Stimulated activated CD8-positive, alpha-beta memory T cell treated with anti-CD3 and anti-CD28 coated beads, Interleukin-4, amount 100 ng/mL, for 4 hours (primary cell): ENCODE measurements at places on chromosomes 7 and 10.

DNA sequence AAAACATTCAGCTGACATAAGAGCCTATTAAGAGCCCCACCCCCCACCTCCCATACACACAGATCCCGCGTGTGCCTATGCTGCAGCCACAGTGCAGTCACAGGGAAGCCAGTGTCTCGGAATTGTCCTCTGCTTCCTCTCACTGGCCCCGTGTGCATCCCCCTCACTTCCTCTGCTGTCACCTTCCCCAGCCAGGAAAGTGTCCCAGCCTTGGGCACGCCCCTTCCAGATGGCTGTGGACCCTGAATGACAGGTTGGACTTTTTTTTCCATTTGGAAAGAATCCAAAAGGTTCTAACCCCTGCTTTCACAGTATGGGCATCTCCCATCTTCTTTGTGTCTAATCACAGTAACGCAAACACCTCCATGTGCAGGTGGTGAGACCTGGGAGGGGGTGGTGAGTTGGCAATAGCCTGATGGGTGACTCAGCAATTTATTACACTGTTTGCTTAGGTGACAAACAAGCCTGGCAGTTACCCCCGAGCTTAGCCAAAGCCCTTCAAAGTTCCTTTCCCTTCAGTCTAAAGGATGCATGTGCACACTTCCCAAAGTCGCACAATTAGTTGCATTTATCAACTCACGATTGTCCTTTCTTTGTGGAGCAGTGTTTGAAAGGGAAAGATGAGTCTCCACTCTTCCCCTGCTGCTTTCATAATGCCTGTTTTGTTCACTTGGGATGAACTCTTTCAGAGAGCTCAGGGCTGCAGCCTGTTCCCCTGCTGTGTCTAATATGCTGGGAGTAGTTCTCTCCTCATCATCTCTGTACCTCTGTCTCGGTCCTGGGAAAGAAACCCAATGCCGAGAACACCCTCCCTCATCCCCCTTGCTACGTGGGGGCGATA is 67.5 kb upstream of the EFCAB10 start:
- no peak for DNase-seq

DNA sequence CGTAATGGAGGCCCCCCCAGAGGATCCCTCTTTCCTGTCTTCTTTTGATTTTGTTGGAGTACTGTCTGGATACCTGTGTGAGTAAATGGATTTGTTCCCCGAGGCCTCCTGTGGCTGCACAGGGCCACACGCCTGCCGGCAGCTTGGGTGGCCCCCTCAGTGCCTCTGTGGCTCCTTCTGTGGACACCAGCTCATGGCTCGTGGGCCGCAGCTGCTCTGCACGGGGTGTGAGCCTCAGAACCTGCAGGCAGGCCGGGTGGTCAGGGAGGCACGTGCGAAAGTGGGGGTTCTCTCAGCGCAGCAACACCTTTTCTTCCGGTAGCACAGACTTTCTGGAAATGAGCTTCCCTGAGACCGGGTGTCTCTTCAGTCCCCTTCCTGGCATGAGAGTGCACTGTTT is 70.3 kb downstream of the WDR37 start:
- DNase-seq = no peak

- DNase-seq = no peak
These were observed 46.6 kb upstream of the MKX start for GRCh38 chr10:27792216-27792615.

GRCh38 chr10:84333864-84334451 is 5.6 kb downstream of the CCSER2 start:
- peak; percentile 37 for DNase-seq

GRCh38 chr7:132614428-132615318 is 38.4 kb upstream of the PLXNA4 start:
- DNase-seq = no peak

GRCh38 chr7:134452991-134453473 is 5.9 kb downstream of the AKR1B1 start:
- DNase-seq = no peak

- DNase-seq = no peak
These were observed 832 bp downstream of the XRCC2 start for GRCh38 chr7:152674860-152675758.

GRCh38 chr10:114045136-114046086 is 1.7 kb downstream of the ADRB1 start:
- no peak for DNase-seq

DNA sequence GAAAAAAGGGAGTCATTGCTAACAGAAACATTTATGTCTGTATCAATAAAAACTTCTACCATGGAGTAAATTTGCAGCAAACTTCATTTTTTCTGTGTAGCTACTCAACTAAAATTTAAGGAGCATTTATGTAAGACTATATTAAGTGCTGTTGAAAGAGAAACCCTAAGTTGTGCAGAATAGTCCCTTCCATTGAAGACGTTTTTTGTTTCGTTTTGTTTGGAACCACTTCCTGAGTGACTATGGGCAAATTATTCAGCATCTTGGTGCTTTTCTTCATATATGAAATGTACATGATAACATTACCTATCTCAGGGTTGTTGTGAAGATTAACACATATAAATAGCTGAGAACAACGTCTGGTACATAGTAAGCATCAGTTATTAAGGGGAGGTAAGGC is 24.3 kb downstream of the SEM1 start:
- no peak for DNase-seq

GRCh38 chr10:11332846-11333245 is 278.6 kb downstream of the USP6NL start:
- no peak for DNase-seq

DNA sequence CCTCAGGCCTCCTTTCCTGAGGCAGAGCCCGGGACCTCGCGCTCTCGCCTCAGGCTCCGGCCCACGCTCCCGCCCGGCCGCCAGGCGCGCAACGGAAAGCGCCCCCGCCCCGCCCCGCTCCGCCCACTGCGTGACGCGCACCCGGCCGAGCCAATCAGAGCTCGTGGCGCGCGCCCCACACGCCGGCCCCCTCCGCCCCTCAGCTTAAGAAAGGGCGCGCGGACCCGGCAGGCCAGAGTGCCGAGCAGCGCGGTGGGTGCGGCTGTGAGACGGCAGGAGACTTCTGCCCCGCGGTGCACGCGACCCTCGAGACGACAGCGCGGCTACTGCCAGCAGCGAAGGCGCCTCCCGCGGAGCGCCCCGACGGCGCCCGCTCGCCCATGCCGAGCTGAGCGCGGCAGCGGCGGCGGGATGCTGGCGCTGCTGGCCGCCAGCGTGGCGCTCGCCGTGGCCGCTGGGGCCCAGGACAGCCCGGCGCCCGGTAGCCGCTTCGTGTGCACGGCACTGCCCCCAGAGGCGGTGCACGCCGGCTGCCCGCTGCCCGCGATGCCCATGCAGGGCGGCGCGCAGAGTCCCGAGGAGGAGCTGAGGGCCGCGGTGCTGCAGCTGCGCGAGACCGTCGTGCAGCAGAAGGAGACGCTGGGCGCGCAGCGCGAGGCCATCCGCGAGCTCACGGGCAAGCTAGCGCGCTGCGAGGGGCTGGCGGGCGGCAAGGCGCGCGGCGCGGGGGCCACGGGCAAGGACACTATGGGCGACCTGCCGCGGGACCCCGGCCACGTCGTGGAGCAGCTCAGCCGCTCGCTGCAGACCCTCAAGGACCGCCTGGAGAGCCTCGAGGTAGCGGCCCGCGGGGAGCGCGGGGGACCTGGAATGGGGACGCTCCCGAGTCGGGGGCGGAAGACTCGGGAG is at the start of gene NPTX2:
Gene NPTX2, plus strand, starts transcription at position 235 of the 909 bp plus-strand sequence. Its CDS starts 177 bp downstream, at position 412.
- no peak for DNase-seq

GRCh38 chr7:29609162-29610037 is 45.8 kb downstream of the PRR15 start:
- DNase-seq = no peak

DNA sequence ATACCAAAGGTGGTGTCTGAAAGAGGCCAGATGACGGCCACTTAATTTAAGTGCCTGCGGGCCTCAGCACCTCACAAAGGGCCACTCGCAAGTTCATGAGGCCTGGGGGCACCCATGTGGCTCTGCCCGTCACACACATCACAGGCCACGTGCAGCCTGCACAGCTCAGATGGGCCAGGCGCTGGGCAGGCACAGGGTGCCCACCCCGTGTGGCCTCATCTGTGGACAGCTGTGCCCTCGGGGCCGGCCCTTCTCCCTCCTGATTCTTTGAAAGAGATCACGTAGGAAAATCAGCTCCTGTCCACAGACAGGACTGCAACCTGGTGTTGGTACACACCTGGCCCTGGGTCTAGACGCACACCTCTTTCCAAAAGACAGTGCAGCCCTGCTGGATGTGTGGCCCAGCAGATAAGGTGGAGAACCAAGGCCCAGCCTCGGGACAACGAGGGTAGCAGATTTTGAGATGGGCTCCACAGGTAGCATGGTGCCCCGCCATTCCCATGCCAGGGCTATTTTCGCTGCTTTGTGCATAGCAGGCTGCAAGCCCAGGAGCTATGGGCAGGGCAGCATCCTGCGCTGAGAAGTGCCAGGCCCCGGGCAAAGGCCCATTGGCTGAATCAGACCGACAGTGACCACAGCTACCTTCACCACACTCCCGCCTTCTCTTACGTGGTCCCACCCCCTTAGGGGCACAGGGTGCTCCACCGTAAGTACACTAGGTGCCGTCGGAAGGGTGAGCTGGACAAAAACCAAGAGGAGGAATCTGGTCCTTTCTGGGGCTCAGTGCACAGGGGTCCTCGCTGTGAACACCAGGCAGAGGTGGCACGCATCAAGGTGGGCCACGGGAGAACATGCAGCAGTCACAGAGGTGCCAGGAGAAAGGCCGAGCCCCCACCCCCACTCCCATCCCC is 124.5 kb downstream of the EBF3 start:
- DNase-seq = no peak

DNA sequence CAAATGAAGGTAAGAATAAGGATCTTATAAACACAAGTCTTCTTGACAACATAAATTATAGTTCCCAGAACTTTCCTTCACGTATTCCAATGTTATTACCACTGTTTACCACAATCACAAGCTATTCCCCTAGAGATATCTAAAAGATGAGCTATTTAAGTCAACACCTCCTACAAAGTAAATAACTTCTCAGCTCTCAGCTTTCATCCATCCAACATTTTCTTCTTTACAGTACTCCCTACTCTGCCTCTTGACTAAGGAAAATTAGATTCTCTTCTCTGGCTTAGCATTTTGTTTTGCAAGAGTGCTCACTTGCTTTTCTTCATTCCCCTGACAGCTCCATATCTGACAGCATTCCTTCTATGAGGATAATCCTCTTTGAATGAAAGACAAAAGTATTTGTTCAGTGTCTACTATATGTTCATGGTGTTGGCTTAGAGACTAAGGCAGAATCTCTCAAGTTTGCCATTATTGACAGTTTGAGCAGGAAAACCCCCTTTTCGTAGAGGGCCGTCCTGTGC is 93.0 kb upstream of the IL6 start:
- DNase-seq = no peak

- DNase-seq = no peak
These were observed 5.0 kb downstream of the PGAM2 start for GRCh38 chr7:44060091-44060947.

DNA sequence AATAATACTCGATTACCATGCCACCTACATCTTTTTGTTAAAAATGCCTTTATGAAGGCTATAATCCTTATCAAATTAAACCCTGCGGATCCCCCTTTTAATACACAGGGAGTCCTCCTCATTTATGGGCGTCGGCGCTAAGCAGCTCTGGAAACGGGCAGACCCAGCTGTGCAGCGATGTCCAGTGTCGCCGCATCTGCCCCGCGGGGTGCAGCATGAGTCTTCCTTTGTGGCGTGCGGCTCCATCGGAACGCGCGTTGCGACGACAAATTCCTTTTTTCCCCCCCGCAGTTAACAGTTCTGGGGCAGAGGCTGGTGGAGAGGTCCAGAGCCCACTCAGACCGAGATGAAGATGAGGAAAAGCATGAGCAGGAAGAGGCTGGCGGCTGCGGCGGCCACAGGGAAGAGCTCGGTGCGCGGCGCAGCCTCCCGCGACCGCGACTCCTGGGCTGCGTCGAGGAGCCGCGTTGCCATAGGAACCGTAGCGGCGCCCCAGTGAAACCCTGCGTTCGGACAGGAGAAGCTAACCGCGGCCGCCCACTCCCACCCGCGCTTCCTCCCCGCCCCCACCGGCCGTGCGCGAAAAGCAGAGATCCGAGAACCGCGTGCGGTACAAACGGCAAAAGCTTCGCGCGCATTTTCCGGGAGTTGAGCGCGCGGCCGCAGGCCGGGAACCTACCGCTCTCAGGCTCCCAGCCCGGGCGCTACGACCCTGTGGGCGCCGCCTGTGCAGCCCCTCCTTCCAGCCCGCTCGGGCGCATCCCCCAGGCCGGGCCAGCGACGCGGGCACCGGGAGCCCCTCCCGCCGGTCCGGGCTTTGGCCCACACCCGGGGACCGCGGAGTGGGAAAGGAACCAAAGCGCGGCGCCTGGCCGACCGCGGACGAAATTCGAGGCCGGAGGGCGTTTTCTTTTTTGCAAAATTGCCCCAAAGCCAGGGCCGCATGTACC is 130.6 kb downstream of the SPAG6 start:
- DNase-seq = no peak

- DNase-seq = no peak
These were observed 8.1 kb upstream of the POLD2 start for GRCh38 chr7:44131173-44132029.

DNA sequence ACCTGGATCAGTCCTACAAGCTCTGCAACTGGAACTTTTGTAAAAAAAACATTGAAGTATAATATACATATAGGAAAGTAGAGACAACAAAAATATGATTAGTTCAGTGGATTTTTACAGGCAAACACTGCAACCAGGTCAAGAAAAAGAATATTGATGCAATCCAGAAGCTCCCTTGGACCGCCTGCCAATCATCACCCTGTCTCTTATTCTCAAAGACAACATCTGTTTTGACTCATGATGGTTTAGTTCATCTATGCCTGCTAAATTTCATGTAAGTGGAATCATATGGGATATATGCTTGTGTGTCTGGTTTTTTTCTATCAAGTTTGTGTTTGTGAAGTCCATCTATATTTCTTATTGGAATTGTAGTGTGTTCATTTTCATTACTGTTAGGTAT is 7.7 kb upstream of the HYCC1 start:
- DNase-seq = no peak

DNA sequence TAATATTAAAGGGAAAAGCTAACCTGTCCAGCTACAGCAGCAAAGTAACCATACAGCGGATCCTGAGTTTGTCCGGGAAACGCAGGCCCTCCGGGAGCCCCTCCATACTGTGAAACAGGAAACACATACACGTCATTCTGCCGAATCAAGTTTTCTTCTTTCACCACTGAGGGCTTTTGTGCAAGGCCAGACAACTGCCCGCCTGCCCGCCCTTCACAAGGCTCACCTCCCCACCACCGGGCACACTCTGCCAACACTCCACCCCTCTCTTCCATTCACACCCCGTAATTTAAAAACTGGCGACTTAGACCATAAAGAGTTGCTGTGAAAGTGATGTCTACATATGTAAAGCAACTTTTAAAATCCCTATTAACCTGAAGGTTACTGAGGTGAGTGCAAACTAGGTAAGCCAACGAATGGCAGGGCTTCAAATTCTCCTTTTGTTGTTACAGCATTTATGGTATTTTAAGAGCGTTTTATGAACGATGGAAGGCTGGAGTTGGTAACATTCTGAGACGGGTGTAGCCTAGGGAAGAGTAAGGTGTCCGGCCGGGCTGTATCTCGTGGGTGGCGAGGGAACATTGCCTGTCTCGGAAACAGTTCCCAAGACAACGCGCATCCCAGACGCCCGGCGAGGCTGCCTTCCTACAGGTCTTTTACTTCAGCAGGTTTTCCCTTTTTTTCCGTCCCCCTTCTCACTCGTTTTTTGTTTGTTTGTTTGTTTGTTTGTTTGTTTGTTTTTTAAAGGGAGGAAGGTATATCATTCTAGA is 817 bp downstream of the SRI start:
- no peak for DNase-seq

- DNase-seq = no peak
These were observed 161.3 kb upstream of the LRRN3 start for GRCh38 chr7:110929480-110930249.
